Naive thymus-derived CD4-positive, alpha-beta T cell (primary cell): ENCODE measurements at places on chromosomes 2 and 18.

DNA sequence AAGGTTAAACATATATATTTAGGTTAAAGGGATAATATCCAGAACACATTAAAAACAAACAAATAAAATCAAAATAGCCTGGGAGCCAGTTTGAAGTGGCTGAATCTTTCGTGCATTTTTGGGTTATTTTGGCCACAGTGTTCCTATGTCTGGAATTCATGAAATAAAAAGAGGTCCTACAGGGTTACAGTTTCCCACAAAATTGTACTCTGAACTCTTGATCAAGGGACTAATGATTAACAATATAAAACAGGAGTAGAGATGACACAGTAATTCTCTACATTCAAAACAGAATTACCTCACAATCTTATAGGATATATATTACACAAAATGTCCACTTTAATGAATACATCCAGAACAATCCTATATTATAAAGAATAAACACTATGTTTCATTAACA is 24.9 kb downstream of the VPS4B start:
- H3K27me3 ChIP-seq, result no peaks in the 10 kb centered on the region
- no peak overlapping the region for H3K27ac ChIP-seq
- H3K36me3 ChIP-seq, result peaks cover 8% of the 10 kb centered on the region
- DNase-seq, result no peak

GRCh38 chr2:175984846-175985245 is 17.2 kb downstream of the LNPK start:
- H3K4me3 ChIP-seq, result no peak overlapping the region
- no peaks in the 10 kb centered on the region for H3K4me1 ChIP-seq
- no peak for DNase-seq
- H3K27me3 ChIP-seq, result no peaks in the 10 kb centered on the region

DNA sequence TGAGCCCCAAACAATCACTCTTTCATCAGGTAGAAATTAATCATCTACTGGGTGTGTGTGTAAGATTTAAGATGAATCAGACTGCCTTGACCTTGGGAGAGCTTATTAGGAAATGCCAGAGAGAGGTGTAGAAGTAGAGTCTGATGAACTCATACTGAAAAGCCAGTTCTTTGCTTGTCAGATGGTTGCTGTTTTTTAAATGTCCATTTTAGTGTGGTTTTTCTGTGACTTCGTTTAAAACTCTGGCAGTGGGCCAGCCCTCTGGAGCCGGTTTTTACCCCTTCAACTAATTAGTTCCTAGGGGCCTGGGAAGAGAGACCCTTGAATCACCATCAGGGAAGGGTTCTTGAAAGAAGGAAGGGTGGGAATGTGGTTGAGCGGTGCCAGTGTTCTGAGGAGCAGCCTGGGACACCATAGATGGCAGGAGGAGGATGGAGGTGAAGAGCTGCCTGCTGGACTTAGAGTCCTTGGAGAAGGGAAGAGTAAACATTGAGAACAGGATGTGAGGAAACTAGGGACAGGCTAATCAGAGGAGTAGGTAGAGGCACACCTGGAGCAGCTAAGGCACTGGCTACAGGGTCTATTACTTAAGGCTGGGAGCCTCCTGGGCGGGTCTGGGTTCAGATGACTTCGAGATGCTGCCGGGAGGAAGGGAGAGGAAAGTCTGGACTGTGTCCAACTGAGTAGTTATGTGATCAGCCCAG is 66.1 kb downstream of the LRRFIP1 start:
- DNase-seq, result peak; percentile 22
- no peaks in the 10 kb centered on the region for H3K27me3 ChIP-seq
- H3K27ac ChIP-seq, result peak overlapping the region; percentile 96
- peaks cover 68% of the 10 kb centered on the region for H3K4me1 ChIP-seq
- H3K4me3 ChIP-seq, result peak overlapping the region; percentile 82

GRCh38 chr2:33777786-33778185 is 178.7 kb upstream of the FAM98A start:
- H3K27ac ChIP-seq, result no peak overlapping the region
- H3K4me3 ChIP-seq, result no peak overlapping the region
- no peak for DNase-seq

GRCh38 chr2:17736989-17737388 is 16.6 kb downstream of the SMC6 start:
- H3K36me3 ChIP-seq, result no peaks in the 10 kb centered on the region
- H3K4me3 ChIP-seq, result no peak overlapping the region
- H3K4me1 ChIP-seq, result no peaks in the 10 kb centered on the region
- no peak for DNase-seq
- H3K27ac ChIP-seq, result no peak overlapping the region
- no peaks in the 10 kb centered on the region for H3K27me3 ChIP-seq

GRCh38 chr2:48383036-48383435 is 146.9 kb upstream of the STON1 start:
- no peaks in the 10 kb centered on the region for H3K4me1 ChIP-seq
- DNase-seq, result no peak
- no peaks in the 10 kb centered on the region for H3K27me3 ChIP-seq
- no peaks in the 10 kb centered on the region for H3K36me3 ChIP-seq
- H3K27ac ChIP-seq, result no peak overlapping the region
- no peak overlapping the region for H3K4me3 ChIP-seq

DNA sequence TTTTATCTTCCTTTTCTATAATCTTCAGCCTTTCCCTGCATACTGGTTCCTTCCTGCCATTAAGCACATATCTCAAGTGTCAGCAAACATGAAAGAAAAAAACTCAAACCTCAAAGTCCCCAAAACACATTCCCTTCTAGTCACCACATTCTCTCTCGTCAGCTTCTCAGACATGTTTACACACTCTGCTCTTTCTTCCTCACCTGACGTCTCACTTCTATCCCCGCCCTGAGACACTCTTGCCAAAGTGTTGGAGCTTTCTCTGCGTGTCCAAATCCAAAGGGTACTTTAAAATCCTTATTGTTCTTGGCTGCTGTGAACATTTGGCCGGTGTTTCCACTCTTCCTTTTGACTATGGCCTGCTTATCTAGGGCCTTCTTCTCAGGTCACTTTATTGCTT is 47.9 kb downstream of the SOX11 start:
- H3K27ac ChIP-seq, result no peak overlapping the region
- DNase-seq, result no peak
- no peaks in the 10 kb centered on the region for H3K36me3 ChIP-seq

GRCh38 chr2:60794271-60794863 is 38.3 kb downstream of the PAPOLG start:
- H3K27ac ChIP-seq, result no peak overlapping the region
- H3K4me1 ChIP-seq, result no peaks in the 10 kb centered on the region
- peak; percentile 23 for DNase-seq
- H3K36me3 ChIP-seq, result peaks cover 10% of the 10 kb centered on the region

GRCh38 chr2:12478151-12479064 is 238.3 kb upstream of the TRIB2 start:
- no peak for DNase-seq
- no peak overlapping the region for H3K4me3 ChIP-seq
- no peaks in the 10 kb centered on the region for H3K4me1 ChIP-seq
- no peak overlapping the region for H3K27ac ChIP-seq
- H3K36me3 ChIP-seq, result no peaks in the 10 kb centered on the region

DNA sequence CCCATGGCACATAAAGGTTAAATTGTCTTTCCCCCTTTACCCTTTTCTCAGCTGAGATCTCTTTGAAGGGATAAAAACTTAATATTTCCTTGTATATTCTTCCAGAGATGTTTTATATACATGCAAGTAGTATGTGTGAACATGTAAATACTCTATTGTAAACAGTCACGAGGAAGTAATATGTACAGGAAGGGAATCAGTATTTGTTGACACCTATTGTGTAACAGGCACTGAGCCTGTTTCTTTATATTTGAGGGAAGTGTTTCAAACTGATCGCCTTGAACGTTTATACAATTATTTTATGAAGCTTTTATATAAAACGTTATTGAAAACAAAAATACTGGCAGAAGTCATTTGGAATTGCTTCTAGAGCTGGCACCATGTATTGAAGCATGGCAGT is 13.2 kb downstream of the RALBP1 start:
- no peaks in the 10 kb centered on the region for H3K4me1 ChIP-seq
- no peak overlapping the region for H3K4me3 ChIP-seq
- no peaks in the 10 kb centered on the region for H3K36me3 ChIP-seq

DNA sequence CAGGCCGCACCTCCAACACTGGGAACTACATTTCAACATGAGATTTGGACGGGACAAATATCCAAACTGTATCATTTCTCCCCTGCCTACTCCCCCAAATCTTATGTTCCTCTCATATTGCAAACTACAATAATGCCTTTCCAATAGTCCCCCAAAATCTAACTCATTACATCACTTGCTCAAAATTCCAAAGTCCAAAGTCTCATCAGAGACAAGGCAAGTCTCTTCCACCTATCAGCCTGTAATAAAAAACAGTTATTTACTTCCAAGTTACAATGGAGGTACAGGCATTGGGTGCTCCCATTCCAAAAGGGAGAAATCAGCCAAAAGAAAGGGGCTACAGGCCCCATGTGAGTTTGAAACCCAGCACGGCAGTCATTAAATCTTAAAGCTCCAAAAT is 12.6 kb upstream of the UGT1A8 start:
- no peak for DNase-seq
- no peaks in the 10 kb centered on the region for H3K27me3 ChIP-seq

DNA sequence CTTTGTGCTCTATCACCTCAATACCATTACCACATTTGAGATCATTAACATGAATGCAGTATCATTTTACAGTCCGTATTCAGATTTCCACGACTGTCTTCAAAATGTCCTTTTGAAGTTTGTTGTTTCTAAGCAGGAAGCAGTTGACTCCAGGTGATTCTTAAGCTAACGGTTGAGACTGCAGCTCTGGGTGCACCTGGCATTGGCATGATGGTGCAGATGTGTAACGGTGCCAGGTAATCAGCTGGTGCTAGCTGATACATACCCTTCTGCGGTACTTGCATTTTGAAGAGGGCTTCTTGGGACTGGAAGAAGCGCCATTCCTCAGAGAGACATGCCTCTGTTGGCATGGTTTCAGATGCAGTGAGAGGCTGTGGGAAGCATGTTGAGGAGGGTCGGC is 19.5 kb downstream of the SIGLEC15 start:
- no peak for DNase-seq
- no peak overlapping the region for H3K4me3 ChIP-seq
- no peaks in the 10 kb centered on the region for H3K27me3 ChIP-seq

- no peak overlapping the region for H3K4me3 ChIP-seq
- H3K36me3 ChIP-seq, result no peaks in the 10 kb centered on the region
- no peak for DNase-seq
- no peaks in the 10 kb centered on the region for H3K27me3 ChIP-seq
Observed at GRCh38 chr2:54899576-54900200, 150.6 kb downstream of the RTN4 start.

DNA sequence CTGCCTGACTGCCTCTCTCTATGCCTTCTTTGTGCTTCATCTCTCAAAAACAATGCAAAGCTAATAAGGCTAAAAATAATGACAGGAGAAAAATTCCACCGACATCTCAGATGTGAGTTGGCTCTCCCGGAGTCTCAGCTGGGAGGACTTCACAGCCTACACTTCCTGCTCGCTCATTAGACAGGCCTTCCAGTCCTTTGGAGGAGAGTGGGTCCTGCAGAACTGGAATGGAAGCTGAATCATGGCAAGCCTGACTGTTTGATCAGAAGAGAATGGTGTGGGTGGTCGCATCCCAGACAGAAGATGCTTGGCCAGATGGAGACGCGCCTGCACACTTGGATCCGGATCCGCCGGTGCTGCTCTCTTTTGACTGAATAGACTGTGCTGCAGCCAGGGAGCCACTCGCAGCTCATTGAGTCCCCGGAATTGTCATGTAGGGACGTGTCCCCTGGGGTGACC is 49.7 kb downstream of the TRIB2 start:
- no peak for DNase-seq
- H3K36me3 ChIP-seq, result no peaks in the 10 kb centered on the region
- H3K27ac ChIP-seq, result no peak overlapping the region
- H3K4me3 ChIP-seq, result no peak overlapping the region
